ENCODE measurements at places on chromosomes 5 and 9. TPM values are rescaled to one million over a fixed set of nuclear protein-coding genes. Genes with fewer than 3 reads are reported as not detected.

DNA sequence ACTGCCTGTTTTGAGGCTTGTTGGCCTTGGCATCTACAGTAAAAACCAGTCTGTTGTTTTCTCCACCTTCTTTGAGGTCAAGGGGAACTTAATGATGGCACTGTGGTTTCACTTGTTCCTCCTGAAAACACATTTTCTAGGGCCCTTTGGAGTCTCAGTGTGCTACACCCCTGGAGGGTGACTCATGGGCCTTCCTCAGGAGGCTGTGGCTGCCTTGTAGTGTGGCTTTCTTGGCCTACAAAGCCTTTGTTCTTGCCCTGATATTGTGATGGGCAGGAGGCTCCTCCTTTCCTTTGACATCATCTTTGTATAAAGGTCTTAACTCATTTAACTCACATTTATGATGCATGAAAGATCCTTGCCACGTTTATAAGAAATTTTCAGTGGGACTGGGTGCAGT is 56.3 kb upstream of the GPBP1 start:
- no peaks in the 10 kb centered on the region for H3K27me3 ChIP-seq
- H3K27ac ChIP-seq = no peak overlapping the region
- H3K36me3 ChIP-seq = no peaks in the 10 kb centered on the region

- no peak for DNase-seq
- H3K4me1 ChIP-seq = peaks cover 2% of the 10 kb centered on the region
- H3K36me3 ChIP-seq = no peaks in the 10 kb centered on the region
- H3K27me3 ChIP-seq = no peaks in the 10 kb centered on the region
These were observed 102.5 kb downstream of the SPRY4 start for GRCh38 chr5:142222225-142222865.

DNA sequence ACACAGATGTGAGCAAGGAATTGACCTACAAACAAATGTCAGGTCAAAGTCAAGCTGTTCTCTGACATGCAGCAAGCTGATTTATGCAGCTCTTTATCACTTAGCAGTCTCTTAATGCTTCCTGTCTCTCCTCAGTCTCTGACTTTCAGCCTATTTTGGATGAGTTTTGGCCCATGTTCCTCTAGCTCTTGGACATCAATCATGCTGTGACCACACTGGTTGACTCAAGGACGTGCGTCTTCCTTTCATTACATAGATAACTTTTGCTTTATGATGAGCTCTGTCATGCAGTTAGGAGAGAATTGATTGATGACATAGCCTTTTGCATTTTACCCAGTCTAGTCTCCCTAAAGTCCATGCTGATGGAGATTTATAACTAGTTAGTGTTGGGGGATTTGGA is 9.4 kb upstream of the REEP5 start:
- DNase-seq = no peak
- no peaks in the 10 kb centered on the region for H3K36me3 ChIP-seq

GRCh38 chr5:151338734-151339133 is 8.6 kb downstream of the SLC36A2 start:
- H3K4me3 ChIP-seq = no peak overlapping the region
- DNase-seq = no peak
- no peak overlapping the region for H3K27ac ChIP-seq
- no peaks in the 10 kb centered on the region for H3K36me3 ChIP-seq

- DNase-seq = no peak
- H3K36me3 ChIP-seq = no peaks in the 10 kb centered on the region
- no peaks in the 10 kb centered on the region for H3K4me1 ChIP-seq
- H3K27me3 ChIP-seq = no peaks in the 10 kb centered on the region
- H3K27ac ChIP-seq = no peak overlapping the region
- no peak overlapping the region for H3K4me3 ChIP-seq
These were observed 546.8 kb upstream of the ZNF608 start for GRCh38 chr5:125293223-125293622.

KLF4 gene
- 70.6 TPM for total RNA-seq

Measured in thoracic aorta (tissue), 2 donors.